ENCODE measurements at places on chromosomes 6 and 20.

GRCh38 chr6:155497273-155497672, 41.6 kb upstream of the NOX3 start:
- DNase-seq, result no peak

DNA sequence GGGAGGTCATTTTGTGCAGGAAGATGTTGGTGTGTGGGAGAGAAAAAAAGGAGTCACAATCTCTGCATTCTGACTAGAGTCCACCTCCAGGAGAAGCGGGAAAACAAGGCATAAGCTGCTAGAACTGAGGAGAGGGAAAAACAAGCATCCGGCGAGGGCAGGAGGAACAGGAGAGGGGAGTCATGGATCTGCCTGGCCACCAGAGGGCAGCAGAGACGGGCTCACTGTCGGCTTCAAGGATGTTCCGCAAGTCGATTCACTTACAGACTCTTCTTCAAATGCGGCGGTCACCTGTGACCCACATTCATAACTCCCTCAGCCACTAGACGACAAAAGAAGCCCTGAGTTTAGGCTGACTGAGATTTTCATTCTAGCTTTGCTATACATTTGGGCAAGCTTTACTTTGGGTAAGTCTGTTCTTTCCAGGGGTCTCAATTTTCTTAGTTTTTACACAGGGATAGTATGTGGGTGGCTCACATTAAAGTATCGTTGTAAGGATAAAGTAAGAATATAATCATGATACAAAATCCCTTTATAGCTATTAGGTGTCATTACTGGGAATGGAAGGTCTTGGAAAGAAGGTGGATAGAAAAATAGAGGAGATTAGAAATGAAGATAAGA, 6.6 kb upstream of the BTNL2 start:
- peak; percentile 76 for DNase-seq

DNA sequence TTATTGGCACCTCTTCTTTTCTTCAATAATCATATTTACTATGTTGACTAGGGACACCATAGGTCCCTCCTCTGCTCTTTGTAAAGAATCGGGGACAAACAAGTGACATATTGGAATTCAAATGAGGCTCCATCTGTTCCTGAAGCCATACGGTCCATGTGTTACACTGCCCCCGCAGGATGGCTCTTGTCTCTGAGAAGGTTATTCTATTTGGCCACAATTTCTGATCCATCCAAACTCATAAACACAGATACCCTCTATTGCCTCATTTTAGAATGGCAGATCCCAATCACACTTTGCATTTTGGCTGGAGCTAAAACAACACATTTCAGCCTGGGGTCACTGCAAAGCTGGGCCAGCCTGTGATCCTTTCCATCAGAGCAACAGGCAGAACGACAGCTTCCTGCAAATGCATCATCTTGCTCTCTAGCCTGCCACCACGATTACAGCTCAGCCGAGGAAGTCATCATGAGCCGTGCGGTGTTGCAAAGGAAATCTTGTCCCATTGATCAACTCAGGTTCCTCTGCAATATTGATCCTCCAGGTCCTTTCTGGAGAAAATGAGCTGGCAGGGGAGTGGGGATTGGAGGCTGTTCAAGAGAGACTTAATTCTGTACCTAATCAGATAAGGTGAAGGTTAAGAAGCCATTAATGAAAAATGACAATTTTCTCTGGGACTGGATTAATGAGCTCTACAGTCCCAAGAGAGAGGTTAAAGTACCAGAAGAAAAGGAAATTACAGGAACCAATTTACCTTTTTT, 73.1 kb downstream of the AGPAT4 start:
- no peak for DNase-seq

- no peak for DNase-seq
Observed at GRCh38 chr6:144094731-144095133, 641 bp downstream of the SF3B5 start.

DNA sequence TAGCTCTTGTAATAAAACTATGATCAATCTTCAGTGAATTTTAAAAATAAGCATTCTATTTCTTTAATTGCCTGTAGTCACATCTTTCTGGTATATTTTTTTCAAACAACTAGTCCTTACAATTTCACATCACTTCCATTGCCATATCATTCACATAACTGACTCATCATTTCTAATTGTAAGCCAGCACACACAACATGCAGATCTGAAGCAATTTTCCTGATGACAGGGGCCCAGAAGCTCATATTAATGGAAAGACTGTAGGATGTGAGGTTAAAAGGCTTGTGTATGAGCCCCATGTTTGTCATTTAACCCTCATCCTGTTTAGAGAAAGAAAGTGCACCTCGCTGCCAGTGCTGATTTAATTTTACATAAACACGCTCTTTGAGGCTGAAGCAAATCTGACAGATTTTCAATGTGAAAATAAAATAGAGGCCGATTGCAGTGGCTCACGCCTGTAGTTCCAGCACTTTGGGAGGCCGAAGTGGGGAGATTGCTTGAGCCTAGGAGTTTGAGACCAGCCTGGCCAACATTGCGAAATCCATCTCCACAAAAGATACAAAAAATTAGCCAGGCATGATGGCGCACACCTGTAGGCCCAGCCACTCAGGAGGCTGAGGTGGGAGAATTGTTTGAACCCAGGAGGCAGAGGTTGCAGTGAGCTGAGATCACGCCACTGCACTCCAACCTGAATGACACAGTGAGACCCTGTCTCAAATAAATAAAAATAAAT, 40.1 kb upstream of the LTV1 start:
- no peak for DNase-seq

- no peak for DNase-seq
Observed at GRCh38 chr6:6397842-6398241, 77.4 kb upstream of the F13A1 start.

GRCh38 chr20:50009521-50010454, 27.0 kb downstream of the SNAI1 start:
- no peak for DNase-seq

GRCh38 chr6:74369556-74369993, 673.6 kb downstream of the CD109 start:
- DNase-seq, result no peak

- DNase-seq, result no peak
Observed at GRCh38 chr20:38248133-38248532, 12.4 kb downstream of the KIAA1755 start.

DNA sequence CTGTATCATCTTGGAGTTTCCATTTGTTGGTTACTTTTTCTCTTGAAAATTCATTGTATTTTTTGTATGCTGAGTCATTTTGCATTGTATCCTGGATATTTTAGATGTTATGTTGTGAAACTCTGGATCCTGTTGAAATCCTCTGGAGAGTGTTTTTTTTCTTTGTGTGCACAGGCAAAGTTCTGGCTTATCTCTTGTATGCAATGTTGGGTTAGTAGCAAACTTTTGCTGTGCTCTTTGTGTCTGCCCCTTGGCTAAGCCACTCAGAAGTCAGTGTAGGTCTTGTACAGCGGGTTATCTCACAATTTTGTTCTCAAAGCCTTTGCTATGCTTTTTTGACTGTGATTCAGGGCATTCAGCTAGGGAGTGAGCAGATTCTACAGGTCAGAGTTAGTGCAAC, 29.1 kb upstream of the LMBRD1 start:
- DNase-seq, result no peak

- no peak for DNase-seq
Observed at GRCh38 chr6:159152041-159152440, 17.2 kb upstream of the FNDC1 start.

DNA sequence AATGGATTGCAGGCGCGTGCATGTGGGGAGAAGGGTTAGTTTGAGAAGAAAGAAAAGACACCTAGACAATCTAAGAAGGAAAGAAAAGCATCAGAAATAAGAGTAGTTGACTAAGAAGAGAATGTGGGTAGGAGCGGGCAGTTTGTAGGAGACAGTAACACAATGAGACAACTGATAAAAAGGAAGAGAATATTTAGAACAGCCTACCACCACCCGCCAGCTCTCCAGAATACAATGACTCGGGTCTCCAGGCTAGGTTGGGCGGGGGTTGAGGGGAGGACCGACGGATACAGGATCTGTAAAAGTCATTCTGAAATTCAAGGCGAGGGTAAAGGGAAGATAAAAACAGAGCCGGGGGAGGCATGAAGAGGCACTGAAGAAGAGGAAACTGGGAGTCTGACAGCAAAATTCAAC, 712 bp downstream of the ABHD16A start:
- DNase-seq, result no peak

DNA sequence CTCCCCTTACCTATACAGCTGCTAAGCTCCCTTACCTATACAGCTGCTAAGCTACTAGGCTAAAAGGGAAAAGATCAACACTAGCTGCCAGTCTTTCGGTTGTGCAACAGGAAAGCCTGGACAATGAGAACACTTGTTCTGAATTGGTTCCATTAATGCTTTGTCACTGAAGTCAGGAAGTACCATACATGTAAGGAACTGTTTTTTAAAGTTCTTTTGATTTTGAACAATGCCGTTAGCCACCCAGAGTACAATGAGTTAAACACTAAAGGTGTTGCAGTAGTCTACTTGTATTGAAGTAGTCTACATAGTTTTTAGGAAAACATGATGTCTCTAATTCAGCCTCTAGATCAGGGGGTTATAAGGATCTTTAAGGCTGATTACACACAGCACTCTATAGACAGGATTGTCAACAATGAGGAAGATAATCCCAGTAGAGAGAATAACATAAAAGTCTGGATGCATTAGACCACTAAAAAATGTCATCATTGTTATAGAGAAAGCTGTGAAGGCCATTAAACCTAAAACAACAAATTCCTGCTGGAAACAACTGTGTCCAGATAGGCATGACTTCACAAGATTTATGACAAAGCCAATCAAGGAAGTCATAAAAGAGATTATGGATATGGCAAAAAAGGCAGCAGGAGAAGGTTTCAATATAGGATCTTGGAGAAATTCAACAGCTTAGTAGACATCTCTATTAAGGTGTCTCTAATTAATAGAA, 306.3 kb downstream of the PHF3 start:
- DNase-seq, result no peak

GRCh38 chr20:35434085-35435005, 3.7 kb downstream of the GDF5 start:
- DNase-seq, result no peak

GRCh38 chr20:44856442-44856841, 29.1 kb upstream of the YWHAB start:
- no peak for DNase-seq

GRCh38 chr6:25963426-25964123, 973 bp downstream of the TRIM38 start:
- DNase-seq, result no peak

DNA sequence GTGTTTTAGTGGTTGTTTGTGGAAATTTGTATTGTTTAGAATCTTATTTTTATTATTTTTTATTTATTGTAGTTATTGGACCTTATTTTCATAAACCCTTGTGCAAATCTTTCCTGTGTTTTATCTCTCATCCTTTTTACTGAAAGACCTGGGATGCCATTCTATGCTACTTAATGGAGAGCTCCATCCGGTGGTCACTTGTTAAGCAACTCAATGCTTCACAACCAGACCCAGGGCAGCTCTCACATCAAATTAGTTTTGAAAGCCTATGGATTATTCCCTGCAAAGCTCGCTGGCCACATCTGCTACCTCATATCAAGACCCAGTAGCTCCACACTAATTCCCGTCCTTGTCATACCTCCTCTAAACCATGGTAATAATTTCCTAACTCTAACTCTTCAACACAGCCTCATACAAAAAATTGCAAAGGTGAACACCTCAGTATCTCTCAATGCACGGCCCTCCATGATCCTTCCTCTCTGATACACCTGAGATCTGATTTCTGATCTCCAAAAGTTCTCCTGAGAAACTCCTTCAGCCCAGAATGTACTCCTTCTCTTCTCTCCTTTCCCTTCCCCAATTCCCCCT, 296.6 kb upstream of the MANEA start:
- DNase-seq, result no peak

GRCh38 chr20:44034965-44035635, 120.4 kb downstream of the TOX2 start:
- no peak for DNase-seq

GRCh38 chr20:35702051-35702823, 3.0 kb downstream of the ROMO1 start:
- no peak for DNase-seq

GRCh38 chr6:167913699-167914098, 83.8 kb upstream of the KIF25 start:
- no peak for DNase-seq

GRCh38 chr6:40715570-40716403, 128.6 kb upstream of the LRFN2 start:
- DNase-seq, result no peak

GRCh38 chr6:158481690-158482473, 78.0 kb upstream of the TMEM181 start:
- no peak for DNase-seq

GRCh38 chr6:141077355-141078333, 1055.1 kb upstream of the GJE1 start:
- no peak for DNase-seq

GRCh38 chr6:48826901-48827701, 636.0 kb downstream of the MMUT start:
- no peak for DNase-seq

DNA sequence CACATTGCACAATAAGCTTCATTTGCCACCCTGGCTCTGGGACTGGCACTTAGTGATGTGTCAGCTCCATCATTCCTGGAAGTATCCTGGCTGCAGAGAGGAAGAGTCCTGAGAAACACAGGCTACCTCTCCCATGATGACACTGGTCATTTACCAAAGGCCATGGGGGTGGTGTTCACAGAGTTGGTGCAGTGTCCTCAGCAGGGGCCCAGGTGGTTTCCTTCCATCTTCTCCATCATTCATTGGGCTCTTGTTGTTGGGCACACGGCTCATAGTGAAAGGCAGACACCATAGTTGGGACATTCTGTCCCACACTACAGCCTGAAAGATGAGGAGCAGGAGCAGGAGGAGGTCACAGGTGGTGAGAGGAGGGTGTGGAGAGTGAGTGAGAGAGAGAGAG, 15.8 kb upstream of the CST1 start:
- no peak for DNase-seq
